ENCODE measurements at places on chromosomes 1 and 21.

GRCh38 chr21:20425856-20426255, 572.4 kb upstream of the NCAM2 start:
- DNase-seq, result no peak

GRCh38 chr1:7218210-7218832, 433.1 kb downstream of the CAMTA1 start:
- DNase-seq, result no peak

DNA sequence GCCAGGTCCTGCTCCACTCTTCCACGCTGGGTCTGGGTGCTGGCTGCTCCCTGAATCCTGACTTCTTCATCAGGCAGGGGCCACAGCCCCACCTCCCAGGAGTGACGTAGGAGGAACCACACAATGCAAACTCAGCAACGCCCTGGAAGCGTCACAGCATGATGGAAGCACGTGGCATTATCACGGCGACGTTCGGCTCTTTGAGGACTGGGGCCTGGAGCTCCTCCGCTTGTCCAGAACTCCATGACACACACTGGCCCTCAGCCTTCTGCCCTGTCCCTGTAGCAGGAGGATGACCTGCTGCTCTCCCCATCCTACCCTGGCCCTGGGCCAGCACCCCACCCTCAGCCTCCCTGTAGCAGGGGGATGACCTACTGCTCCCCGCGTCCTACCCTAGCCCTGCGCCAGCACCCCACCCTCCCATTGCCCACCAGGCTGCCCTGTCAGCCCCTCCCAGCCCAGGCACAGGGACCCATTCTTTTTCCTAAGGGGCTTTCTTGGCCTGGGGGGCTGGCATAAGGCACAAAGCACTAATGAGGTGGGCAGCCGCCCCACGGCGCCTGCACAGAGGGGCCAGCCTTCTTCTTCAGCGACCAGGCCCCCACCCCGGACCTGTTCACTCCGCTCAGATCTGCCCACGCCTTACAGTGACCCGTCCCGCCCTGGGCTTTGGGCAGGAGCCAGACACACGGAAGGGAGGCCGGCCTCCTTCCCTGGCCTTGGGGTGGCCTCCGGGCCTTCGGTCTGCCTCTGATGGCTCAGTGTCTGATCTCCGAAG, 65.7 kb downstream of the DHRS3 start:
- no peak for DNase-seq

DNA sequence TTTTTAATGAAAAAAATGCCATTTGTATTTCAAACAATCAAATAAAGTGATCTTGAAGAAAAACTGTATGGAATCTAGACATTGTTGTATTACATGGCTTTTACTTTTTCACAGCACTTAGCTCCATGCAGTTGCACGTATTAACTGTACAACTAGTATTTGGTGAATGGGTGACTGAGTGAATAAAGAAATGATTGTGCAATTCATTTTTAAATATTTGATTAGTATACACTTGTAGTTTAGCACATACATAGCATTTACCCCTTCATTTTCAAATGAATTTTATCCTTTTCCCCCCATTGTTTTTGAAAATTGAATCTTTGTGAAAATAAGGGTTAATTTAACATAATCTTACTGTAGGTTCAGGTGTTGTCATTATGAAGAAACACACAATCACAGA, 54.5 kb upstream of the GPR25 start:
- DNase-seq, result no peak

DNA sequence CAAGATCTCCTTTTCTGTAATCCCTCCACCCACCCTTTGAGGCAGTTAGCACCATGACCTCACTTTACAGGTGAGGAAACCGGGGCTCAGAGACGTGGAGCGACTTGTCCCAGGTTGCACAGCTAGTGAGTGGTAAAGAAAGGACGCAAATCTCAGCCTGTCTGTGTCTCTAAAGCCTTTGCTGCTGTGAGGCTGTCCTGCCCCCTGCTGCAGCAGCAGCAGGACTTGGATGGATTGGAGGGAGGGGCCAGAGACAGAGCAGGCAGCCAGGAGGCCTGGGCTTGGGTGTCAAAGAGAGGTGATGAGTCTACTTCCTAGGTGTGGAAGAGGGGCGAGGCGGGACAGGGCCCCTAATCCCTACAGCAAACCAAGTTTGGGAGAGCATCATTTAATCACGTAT, 69.6 kb downstream of the PTPRU start:
- DNase-seq, result no peak

GRCh38 chr1:43255438-43256210, 14.2 kb upstream of the TMEM125 start:
- DNase-seq, result no peak

GRCh38 chr1:42844592-42845140, 1.7 kb upstream of the ZNF691 start:
- no peak for DNase-seq

DNA sequence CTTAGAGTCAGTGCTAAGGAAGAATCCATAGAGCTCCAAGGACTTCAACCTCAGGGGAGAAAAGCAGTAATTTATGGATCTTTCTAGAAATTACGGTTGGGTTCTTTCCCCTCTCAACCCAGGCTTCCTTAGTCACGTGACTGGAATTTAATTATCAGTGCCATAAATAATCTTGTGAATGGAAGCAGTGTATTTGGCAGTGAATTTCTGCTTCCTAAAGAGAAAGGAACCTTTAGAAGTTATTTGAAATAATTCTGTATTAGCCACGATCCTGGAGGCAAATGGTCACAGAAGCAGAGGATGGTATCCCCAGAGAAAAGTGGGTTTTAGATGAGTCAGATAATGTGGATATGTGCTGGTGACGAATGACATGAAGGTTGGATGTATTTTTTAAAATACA, 89.6 kb downstream of the NFIA start:
- no peak for DNase-seq

GRCh38 chr1:162383516-162383915, 2.0 kb downstream of the C1orf226 start:
- no peak for DNase-seq

DNA sequence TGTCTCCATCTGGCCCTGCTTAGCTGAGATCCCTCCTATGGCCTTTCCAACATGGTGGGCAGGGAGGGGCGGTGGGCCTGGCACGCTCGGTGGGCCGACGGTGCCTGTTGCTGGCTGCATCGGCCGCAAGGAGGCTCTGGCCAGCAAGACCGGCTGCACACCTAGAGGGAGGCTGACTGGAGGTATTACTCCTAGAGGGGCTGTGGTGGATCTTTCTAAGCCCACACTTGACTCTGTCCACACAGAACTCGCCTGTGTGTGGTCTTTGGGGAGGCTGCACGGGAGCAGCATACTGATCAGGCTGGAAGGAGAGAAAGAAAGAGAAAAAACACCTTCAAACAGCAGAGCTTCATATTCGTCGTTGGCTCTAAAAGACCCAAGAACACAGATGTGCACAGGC, 41.7 kb upstream of the ZC3H12A start:
- no peak for DNase-seq
